NCI-H524 treated with DMSO at 0.1 percent for 48 hours (cell line): ENCODE measurements at places on chromosomes 16 and 17.

GRCh38 chr16:89397331-89397861 is 93.0 kb downstream of the ANKRD11 start:
- DNase-seq: no peak

DNA sequence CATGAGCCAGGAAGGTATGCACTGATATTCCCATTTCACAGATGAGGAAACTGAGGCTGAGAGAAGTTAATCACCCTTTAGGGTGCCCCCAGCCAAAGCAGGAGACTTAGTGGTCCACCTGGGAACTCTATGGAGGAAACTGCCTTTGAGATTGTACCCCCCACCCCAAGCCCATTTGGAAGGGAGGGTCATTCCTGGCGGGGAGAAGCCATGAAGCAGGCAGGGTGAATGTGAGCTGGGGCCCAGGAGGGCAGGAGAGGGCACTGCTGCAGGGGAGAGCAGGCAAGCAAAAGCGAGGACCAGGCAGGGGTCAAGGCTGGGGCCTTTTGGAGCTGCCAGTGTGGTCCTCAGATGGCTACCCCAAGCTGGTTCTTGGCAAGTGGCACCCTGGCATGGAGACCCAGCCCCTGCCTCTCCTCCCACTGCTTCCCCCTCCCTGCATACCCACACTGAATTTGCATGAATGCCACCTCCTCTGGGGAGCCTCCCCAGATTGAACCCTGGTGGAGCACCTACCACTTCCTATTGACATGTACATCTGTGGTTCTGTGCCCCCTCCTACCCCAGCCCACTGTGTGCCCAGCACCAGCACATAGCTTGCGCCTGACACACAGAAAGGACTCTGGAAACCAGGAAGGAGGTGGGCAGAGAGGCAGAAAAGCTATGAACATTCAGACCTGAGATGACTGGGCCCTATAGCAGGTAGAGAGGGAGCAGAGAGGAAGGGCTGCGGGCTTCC is 965 bp upstream of the TMC6 start:
- DNase-seq: no peak

GRCh38 chr16:85238233-85238647 is 126.0 kb upstream of the CIBAR2 start:
- DNase-seq: no peak

DNA sequence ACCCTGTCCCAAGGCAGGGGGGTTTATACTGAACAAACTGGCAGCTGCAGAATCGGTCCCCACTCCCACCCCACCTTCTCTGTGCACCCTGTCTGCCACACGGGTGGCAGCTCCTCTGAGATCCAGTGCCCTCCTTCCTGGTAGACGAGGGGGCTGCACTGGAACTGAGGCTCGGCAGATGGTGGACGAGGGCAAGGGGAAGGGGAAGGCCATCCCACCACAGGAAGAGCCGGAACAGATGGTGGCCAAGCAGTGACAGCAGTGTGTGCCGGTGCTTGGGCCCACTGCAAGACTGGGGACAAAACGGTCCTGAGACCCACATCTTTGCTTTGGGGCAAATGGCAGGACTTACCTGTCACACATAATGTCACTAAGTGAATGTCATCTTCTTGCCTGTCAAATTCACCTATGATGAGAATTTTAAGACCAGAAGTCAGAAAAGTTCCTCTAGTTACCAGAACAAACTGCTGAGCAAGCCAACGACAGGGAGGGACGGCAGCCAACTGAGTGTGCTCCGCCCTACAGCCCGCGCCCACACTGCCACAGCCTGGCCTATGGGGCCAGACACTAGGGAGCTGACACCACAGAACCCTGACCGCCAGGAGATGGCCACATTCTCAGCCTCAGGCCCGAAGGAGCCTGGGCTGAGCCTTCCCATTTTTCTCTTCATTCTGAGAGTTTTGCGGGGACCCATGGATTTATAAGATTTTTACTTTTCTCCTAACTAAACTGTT is 14.4 kb downstream of the NTAN1 start:
- peak; percentile 69 for DNase-seq

- no peak for DNase-seq
Observed at GRCh38 chr16:75256059-75256571, 4.7 kb upstream of the BCAR1 start.
